ENCODE measurements at places on chromosomes 2 and 18. TPM values are rescaled to one million over a fixed set of nuclear protein-coding genes. Genes with fewer than 3 reads are reported as not detected.

Gene TMEFF2
- not detected for total RNA-seq

Gene KIF5C
- total RNA-seq = 0.07 TPM

Gene CCDC74B
- 9.7 TPM for total RNA-seq

Gene MALT1
- total RNA-seq = 31.6 TPM

Gene PGAP1
- total RNA-seq = 9.0 TPM

Gene RFX8
- total RNA-seq = not detected

Gene SOX11
- 3.4 TPM for total RNA-seq

Gene CARF
- total RNA-seq = 2.4 TPM

Gene CAPN14
- 0.35 TPM for total RNA-seq

Gene EML6
- 0.63 TPM for total RNA-seq

All from foreskin keratinocyte (primary cell).